Stimulated activated CD4-positive, alpha-beta T cell treated with anti-CD3 and anti-CD28 coated beads, Interleukin-15, amount 100 ng/mL, for 1 hour (primary cell): ENCODE measurements at places on chromosomes 3 and 15.

GRCh38 chr15:81182756-81183438 is 13.8 kb upstream of the IL16 start:
- no peak for DNase-seq

DNA sequence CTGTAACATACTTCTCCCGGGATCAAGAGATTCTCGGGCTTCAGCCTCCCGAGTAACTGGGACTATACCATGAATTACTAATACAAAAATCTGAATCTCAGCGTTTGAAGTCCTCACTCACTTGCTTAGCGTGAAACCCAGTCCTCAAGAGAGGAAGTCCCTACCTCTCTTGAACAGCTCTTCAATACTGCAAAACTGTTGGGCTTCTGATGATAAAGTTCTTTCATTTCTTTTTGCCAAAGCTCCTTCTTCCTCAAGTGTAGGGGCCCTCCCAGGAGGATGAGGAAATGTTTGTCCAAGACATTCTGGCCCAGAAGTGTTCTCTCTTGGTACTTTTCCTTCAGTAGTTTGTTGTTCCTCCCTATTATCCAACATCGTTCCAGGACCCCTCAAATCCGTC is 48.5 kb downstream of the FMN1 start:
- no peak for DNase-seq

GRCh38 chr3:21041621-21042020 is 709.4 kb downstream of the ZNF385D start:
- no peak for DNase-seq

GRCh38 chr15:70101459-70102113 is 3.9 kb upstream of the TLE3 start:
- no peak for DNase-seq

- DNase-seq: no peak
Measured at GRCh38 chr3:47825590-47825989, 22.7 kb downstream of the DHX30 start.

DNA sequence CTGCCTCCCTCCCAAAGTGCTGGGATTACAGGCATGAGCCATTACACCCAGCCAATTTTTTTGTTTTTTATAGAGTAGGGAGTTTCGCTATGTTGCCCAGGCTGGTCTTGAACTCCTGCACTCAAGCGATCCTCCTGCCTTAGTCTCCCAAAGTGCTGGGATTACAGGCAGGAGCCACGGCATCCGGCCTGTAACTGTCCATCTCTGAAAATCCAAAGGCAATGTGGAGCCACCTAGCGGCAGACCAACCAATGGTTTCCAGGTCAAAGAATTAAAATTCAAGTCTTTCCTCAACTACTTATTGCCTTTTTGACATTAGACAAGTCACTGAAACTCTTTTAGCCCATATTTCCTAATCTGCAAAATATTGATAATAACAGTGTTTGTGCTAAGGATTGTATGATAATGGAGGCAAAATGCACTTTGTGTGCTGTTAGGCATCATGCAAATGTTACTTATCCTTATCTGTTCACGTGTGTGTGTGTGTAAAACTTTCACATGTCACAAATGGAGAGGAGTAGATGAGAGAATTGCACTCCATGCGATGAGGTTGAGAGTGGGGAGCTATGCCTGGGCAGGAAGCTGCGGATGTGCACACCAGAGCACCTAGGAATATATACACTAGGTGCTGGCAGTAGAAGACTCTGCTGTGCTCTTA is 48.7 kb downstream of the COL8A1 start:
- DNase-seq: no peak

- no peak for DNase-seq
Measured at GRCh38 chr3:60055765-60056164, 1005.9 kb upstream of the CFAP20DC start.

GRCh38 chr3:25572919-25573385 is 91.8 kb downstream of the TOP2B start:
- DNase-seq: no peak

- no peak for DNase-seq
Measured at GRCh38 chr3:172106989-172107388, 67.6 kb downstream of the FNDC3B start.

DNA sequence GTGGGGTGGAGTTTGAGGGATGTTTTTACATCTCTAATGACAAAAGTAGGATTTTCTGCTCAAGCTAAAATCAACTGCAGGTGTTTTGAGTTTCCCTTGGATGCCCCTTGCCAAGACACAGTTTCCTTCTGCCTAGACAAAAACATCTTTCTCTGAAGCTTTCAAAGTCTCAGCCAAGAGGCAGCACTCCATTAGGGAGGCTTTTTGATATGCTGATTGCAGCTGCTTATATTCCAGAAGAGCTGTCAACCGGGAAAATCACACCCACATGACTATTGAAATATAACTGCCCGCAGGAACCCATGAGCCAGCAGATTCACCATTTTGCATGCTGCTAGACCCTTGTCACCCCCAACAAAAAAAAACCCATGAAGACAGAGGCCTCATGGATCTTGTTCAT is 27.5 kb upstream of the ZNF148 start:
- no peak for DNase-seq

DNA sequence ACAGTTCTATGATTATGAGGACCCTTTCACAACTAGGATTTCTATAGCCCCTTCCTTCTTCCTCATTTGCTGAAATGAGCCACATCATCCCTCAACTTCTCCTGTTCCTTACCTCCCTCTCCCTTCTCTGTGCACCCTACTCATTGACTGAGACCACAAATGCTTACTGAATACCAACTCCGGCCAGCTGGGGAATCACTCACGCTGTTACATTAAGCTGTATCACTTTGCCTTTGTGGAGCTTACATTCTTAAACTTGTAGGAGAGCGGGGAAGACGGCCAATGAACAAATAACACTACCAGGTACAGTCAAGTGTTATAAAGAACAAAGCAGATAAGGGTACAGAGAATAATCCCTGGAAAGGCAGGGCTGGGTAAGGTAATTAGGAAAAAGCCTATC is 5.7 kb downstream of the SUCLG2 start:
- DNase-seq: no peak

DNA sequence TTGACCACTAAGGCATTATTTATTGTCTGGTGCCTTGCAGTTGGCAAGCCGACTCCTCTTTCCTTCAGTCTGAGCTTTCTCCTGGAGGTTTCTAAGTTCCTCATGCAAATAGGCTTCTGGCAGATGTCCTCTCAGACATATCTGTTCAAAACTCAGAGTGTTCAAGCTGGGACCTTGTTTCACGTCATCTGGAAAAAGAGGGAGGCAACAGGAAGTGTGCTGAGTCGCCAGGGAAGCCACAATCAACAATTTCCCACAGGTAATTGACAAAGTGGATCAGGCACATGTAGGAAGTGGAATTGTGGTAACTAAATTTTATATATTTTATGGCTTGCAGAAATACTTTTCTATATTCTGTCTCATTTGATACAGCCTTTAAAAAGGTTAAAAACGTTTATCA is 14.6 kb downstream of the SCG5 start:
- no peak for DNase-seq

DNA sequence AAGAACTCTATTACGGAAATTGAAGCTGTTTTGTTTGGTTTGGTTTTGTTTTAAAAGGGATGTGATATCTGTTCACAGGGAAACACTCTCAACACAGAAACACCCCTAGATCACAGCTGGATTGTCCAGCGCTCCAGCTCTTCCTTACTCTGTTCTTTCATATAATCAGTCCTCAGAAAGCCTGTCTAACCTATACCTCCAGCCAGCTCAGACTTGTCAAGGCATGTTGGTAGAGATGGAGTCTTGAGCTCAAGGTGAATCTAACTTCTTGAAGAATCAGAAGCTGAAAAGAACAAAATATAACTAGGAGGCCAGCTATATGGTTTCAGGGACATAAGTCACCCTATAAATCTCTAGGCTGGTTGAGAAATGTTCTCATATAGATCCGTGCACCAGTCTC is 110.2 kb upstream of the EPHA3 start:
- DNase-seq: no peak

DNA sequence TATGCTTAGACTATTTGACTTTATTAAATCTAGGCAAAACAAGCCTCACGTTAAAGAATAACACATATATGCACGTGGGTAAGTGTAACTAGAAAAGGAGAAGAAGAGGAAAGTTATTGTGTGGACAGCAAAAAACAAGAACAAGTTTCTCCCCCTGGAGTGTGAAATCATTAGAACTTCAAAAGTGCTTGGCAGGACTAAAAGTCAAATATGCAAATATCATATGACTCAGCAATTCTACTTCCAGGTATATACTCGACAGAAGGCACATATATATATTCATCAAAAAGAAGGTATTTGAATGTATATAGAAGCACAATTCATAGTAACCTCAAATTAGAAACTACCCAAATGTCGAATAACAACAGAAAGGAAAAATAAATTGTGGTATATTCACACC is 68.9 kb upstream of the STXBP5L start:
- DNase-seq: no peak
